ENCODE measurements at places on chromosomes 11 and 22.
A peak's percentile ranks its signal among the peaks of the same experiment; 100 is the strongest.

- no peak for DNase-seq
Measured at GRCh38 chr22:45238957-45239680, 1.6 kb downstream of the KIAA0930 start.

GRCh38 chr11:7614656-7615055 is 58.6 kb downstream of the CYB5R2 start:
- no peak for DNase-seq

DNA sequence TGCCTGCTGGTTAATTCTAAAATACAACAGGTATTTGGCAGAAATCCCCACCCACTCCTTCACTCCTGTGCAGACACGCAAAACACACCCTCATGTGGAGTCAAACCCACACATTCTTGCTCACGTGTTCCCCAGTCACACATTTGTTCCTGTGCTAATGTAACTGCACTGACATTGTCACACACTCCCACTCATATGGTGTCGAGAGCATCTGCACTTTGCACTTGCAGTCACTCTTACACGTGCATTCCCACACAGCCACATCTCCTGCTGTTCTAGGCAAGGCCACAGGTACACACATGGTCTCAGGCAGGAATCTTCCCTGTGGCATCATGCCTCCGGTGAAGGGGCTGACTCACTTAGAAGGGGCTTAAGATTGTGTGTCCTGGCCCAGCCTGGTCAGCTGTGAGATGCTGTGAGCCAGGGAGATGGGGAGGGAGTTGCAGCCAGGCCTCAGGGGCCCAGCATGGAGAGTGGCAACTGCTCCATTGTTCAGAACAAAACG is 395.0 kb downstream of the TENM4 start:
- no peak for DNase-seq

DNA sequence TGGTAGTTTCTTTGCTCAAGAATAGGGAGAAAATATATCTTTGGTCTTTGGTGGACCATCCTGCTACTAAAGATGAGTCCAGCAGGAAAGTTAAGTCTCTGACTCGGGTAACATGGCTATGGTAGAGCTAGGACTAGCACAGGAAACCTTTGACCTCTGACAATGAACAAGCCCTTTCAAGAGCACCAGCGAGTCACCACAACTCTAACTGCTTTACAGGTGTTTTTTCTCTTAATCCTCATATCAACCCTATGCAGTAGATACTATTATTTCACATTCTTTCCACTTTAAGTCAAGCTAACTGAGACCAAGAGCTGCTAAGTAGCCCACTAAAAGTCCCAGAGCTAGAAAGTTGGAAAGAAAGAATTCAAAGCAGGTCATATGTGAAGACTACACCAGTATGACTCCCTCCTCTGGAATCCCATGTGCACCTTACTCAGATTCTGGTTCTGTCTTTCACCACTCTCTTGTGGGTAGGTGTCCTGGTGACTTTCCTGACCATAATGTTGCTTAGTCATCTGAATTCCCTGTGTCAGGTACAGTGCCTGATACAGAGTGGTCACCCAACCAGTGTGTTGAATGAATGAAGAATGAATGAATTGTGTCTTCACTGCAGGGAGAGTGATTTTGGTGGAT is 53.8 kb upstream of the ME3 start:
- DNase-seq, result no peak

DNA sequence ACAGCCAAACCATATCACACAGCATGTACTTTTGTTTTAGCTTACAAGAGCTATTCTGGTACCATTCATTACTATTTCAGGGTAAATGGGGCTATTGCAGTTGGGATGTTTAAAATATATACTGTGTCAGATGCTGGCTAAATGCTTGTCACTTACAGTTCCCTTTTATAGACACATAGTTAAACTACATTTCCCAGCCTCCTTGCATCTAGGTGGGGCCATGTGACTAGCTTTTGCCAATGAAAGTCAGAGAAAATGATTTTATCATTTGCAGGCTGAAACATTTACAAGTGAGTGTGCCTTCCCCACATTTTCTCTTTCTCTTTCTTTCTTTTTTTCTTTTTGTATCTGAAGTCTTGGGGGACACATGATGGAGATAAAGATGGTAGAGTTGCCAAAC is 7.8 kb upstream of the IFTAP start:
- DNase-seq, result no peak

GRCh38 chr11:14894657-14895598 is 2.9 kb upstream of the CYP2R1 start:
- DNase-seq, result no peak

DNA sequence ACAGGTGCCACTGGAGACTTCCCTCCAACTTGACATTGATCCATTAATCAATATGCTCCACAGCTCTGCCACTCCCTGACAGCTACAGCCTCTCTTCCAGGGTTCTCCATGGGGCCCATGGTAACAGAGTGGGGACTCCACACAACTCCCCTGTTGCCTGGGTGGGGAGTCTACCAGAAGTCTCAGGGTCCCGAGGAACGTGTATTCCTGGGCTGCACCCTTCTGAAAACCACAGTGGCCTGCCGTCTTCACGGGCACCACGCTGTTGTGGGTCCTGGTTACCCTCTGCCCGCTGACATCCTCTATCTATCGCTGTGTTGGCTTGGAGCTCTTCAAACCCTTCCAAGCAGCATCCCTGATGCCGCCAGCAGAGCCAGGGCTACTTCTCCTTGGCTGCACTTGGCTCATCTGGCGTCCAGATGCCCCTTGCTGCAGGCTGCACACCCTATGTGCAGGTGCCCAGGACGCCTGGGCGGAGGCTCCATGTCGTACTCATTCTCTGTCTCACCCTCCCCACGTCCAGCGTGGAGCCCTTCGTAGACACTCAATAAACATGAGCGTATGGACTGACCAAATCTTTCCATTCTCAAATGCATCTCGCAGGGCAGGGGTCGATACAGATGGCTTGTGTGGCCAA is 1341.8 kb downstream of the TBC1D22A start:
- no peak for DNase-seq

DNA sequence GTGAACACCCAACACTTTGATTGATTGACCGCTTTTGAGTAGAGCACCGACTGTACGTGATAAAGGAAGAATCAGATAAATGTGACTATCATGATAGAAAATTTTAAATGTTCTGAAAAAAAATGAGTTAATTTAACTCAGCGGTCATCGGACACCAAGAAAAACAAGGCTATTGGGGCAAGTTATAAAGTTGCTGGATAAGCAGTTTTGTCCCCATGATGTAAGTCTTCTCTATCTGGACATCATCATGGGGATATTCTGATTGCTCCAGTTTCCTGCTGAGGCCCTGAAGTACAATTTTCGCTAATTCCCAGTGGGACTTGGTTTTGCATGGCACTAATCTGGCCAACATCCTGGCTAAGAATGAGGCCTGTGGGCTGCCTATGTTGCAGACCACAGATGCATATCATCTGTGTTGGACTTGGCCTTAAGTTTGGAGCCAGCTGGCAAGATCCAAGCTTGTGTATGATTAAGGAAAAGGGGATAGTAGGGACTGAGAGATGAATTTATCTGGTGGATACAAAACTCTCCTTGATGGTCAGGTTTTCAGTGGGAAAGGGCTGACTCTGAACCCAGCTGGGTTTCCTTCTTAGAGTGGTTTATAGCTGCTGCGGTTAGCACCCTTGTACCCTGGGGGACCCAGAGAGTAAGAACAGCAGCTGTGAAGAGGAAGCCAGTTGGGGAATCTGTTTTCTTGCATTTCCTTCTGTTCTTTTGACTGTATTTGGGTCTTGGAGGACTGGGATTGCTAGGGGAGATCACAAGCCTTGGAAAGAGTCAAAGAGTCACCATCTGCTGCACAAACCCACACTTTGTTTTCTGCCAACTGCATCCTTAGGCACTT is 118.3 kb downstream of the SEZ6L start:
- no peak for DNase-seq

DNA sequence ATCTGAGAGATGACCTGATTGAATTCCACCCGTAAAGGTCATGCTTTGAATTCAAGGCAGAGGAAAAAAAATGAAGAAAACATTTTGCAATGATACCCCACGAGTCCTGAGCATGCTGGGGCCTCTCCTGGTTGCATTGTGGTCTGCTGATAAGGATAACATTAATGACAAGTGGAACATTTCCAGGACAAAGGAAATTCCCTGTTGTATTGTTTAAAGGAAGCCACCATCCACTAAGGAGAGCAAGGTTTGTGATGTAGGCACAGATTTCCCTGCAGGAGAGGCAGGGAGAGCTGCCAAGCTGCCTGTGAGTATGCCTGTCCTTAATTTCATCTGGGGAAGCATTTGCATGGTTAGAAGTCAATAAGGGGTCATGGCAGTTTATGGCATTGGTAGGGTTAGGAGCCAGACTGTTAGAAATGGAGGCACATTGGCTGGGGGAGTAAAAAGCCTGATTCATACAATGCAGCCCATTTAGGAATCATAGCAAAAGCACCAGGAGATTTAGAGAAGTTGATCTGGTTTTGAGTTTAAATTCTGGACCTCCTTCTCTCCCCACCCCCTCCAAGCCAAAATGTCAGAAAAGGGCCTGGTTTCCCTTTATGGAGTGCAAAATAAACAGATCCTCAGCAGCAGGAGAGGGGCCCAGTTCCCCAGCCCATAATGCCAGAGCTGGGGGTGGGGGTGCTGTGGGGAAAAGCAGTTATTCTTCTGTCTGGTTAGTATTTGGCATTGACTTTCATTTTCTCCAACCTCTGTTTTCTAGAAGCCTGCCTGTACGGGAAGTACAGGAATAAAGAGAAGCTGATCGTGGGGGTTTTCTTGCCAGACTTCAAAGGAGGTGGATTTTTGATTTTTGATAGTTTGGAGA is 22.1 kb downstream of the FLI1 start:
- no peak for DNase-seq

GRCh38 chr11:93116641-93117441 is 81.0 kb downstream of the SLC36A4 start:
- DNase-seq, result no peak

- DNase-seq, result no peak
Measured at GRCh38 chr22:42170946-42171345, 40.3 kb upstream of the CYP2D6 start.

DNA sequence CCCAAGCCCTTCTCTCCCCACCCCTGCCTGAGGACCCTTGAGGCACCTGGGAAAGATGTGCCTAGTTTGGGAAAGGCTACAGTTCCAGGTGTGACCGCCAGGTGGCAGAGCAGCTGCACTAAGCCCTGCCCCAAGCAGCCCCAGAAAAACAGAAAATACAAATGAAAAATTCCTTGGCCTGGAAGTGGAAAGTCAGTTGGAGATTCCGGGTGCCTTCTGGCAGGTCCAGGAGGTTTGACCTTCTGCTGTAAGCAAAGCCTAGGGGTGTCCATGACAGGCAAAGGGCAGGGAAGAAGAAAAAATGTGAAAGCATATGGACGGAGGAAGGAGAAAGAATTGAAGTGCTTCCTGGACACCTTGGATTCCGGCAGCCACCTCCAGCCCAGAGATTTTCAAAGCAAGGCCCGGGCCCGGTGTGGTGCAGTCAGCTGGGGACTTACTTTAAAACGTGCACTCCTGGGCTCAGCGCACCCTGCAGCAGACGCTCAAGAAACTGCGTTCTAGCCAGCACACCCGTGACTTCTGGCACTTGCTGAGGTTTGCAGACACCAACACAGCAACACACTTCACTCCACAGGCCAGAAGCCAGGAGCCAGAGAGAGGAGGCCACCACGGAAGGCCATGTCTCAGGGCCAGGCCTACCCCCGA is 37.3 kb upstream of the SLC22A12 start:
- DNase-seq, result peak; percentile 15

DNA sequence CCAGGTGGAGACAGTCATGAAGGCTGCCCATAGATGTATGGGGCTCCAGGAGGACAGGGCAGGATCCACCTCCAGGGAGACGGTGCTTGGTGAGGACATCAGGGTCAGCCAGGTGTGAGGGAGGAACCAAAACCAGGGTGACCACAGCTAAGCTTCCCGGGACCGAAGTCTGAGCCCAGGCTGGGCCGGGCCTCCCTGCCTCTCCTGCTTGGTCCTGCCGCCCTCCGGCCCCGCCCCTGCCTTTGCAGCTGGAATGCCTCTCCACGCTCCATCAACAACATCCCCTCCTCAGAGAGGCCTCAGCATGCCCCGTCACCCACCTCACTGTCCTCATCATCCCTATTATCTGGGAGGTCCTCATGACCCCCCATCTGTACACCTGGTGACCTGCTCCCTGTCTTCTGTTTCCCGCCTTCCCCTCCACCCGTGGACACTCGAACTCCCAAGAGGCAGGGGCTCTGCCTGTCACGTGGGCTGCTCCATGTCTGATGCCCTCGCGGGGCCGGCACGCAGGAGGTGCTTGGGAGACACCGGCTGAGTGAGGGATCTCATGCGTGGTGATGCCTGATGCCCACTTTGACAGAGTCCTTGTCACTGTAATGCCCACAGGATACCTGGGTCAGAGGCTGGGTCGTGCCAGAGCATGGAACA is 59.4 kb downstream of the RTL6 start:
- DNase-seq, result no peak

GRCh38 chr22:24463071-24463760 is 31.9 kb upstream of the UPB1 start:
- DNase-seq, result no peak

GRCh38 chr22:47213571-47214230 is 451.3 kb downstream of the TBC1D22A start:
- DNase-seq, result peak; percentile 27

DNA sequence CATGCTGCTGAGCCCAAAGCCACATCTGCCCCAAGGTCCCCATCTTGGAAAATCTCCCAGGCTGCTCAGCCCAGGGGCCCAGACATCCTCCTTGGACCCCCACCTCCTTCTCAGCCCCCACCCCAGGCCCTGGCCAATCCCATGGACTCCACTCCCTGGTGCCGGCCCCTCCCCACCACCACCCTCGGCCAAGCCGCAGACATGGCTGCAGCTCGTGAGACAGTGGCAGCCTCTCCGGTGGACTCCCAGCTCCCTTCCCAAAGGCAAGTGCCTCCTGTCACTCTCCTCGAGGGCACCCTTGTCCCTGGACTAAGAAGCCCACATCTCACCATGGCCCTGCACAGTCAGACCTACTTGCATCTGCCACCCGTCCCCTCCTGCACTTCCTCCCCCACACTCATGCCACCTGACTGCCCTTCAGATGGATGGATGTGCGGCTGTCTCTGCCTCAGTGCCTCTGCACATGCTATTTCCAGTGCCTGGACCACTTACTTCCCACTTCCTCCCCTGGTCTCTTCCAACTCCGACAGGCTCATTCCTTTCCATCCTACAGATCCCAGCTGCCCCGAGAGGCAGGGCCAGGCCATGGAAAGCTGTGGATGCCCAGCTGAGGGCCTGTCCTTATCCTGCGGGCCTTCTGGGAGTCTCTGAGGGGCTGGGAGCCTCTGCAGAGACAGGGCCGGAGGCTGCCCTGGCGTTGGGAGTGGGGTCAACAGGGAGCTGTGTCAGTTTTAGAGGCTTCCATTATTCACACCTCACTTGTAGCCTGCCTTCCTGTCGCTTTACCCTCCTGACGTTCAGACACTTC is 25.5 kb upstream of the RFPL3 start:
- DNase-seq, result no peak

GRCh38 chr11:121930004-121930965 is 185.7 kb downstream of the BLID start:
- DNase-seq, result no peak

GRCh38 chr11:69837791-69838190 is 18.6 kb upstream of the FGF3 start:
- no peak for DNase-seq

DNA sequence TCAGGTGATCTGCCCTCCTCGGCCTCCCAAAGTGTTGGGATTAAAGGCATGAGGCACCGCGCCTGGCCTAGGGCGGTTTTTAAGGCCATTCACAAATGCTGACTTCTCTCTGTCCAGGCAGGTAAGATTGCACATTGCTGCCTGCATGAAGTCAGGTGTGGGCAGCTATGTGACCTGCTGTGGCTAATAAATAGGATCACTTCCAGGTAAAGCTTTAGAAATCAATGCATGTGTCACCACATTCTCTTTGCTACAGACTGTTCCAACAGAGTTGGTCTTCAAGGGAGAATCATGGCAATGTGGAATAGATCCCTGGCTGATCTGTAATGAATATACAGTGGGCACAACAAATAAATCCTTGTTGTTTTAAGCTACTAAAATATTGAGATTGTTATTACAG is 260.3 kb upstream of the PITPNB start:
- DNase-seq, result no peak

All from activated CD8-positive, alpha-beta memory T cell treated with anti-CD3 and anti-CD28 coated beads for 48 hours (primary cell).